ENCODE measurements at places on chromosomes 16 and 17.

DNA sequence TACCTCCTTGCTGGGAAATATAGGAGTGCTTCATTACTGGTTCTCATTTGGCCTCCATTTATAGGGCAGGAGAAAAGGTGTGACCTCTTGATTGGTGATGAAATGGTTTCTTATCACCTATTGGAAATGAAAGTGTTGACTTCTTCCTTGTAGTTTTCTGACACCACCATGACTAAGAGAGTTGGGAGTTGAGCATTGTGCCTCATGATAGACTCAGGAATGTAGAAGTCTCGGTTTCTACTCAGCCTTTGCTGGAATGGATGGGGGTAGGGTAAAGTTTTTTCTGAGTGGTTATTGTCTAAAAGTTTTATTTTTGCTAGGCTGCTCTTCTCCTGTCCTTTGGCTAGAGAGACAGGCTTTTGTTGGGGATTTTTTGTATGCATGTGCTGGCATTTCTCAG lies 117.4 kb downstream of the PHKB start:
- DNase-seq = no peak

- no peak for DNase-seq
Observed at GRCh38 chr16:2954656-2955381, 9.3 kb upstream of the KREMEN2 start.

DNA sequence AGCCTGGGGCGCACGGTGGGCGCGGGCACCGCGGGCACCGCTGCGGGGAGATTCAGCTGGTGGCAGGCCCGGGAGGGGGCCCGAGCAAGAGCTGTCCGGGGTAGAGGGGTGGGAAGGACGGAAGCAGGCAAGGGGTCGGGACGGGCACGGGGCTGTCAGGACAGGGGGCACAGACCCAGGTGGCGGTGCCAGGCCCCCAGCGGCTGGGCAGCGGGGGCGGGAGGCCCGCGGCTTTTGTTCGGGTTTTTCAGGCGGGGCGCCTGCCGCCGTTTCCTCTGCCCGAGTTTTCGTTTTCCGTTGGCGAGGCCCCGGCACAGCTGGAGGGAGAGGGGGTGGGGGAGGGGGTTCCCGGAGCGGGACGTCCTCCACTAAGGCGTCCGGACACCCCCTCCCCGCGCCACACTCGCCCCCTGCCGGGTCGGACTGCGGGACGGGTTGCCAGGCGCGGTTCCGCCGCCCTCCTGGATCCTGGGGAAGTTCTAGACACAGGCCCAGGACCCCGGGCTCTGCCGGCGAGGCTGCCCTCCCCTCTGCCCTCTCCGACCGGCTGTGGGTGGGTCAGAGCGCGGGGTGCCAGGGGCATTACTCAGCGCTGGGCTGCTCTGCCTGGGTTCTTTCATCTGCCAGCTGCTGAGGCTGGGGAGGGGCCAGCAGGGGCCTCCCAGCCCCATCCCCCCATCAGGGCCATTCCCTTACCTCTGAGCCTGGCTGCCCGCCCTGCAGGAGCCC lies 543 bp downstream of the ARHGAP23 start:
- DNase-seq = peak; percentile 44

GRCh38 chr17:37701496-37701898 lies 43.4 kb downstream of the HNF1B start:
- no peak for DNase-seq

DNA sequence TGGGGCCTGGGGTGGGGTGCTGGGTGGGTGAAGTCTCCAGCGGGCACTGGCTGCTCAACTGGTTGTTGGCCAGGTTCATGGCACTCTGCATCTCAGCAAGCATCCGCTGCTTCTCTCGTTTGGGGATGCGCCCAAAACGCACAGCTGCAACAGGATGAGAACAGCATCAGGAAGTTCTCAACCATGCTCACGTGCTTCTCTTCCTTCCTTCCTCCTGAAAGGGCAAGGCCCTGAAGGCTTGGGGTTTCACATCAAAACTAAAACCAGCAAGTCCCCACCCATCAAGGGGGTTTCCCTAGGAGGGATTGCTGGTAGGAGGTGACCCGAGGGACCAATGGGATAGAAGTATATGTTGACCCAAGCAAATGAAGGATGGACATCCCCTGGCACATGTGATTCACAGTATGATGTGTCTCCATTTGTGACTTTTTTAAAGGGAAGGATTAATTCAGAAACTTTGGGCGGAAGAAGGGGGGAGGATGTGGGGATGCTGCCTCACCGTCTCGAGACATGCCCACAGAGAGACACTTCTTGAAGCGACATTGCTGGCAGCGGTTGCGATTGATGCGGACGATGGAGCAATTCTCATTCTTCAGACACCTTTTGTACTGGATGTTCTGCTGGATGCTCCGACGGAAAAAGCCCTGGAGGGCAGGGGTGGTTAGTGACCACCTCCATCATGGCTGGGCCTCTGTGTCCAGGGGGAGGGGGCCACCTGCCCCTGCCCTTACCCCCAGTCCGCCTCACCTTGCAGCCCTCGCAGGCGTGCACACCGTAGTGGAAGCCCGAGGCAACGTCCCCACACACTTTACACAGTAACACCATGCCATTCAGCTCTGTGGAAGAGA lies 4.2 kb downstream of the NR1D1 start:
- no peak for DNase-seq

DNA sequence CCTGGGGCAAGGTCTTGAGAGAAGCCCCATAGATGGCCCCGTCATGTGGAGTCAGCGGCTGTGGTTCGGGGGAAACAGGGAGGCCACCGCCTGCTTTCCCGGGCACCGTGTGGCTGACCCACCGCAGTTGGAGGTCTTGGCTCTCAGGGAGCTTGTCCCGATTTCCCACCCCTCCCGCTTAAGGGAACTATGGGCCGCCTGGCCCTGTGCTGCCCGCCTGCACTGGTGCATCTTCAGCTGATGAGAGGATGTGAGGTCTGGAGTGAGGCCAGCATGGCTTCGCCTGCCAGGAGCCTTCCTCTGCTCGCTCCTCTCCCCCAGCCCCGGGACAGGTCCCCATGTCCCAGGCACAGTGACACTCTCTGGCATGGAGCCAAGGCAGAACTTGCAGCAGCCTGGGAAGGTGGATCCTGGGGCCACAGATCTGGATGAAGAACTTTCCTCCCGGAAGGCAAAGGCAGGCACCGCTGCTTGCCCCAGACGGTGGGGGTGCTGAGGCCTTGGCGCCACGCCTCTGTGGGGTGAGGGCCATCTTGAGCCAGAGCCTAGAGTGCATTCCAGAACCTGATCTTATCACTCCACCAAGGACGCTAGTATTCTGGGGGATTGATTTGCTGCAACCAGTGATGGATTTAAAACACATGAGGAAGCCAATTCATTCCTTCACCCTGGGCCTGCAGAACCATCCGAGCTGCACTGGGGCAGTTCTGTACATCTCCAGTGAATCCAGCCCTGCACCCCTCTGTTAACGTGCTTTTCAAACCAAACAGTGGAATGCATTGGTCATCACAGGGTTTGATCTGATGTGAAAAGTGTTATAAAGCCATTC lies 178.6 kb upstream of the TNRC6C start:
- peak; percentile 2 for DNase-seq

GRCh38 chr17:65824901-65825300 lies 263.5 kb upstream of the AXIN2 start:
- DNase-seq = no peak

- no peak for DNase-seq
Observed at GRCh38 chr17:8068736-8069586, 18.6 kb downstream of the ALOX12B start.

DNA sequence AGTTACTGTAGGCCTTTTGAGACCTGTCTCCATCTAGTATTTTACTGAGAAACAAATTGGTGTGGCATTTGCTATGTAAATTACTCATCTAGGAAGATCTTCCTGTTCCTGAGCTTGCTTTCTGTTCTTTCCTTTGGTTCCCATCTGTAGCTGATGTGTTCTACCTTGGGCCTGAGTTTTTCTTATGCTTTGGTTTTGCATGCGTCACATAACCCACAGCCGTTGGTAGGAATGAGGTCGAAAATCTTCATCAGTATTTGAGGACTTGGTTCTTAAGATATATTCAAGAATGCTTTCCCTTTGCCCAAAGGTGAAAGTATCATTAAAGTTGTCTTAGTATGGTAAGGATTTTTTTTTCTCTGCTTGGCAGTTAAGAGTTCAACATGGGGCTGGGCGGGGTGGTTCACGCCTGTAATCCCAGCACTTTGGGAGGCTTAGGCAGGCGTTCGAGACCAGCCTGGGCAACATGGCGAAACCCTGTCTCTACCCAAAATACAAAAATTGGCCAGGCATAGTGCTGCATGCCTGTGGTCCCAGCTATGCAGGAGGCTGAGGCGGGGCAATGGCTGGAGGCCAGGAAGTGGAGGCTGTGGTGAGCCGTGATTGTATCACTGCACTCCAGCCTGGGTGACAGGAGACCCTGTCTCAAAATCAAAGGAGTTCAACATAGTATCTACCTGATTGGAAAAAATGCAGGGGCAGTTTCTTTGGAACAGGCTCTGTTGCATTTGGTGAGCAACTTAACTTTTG lies 28.8 kb downstream of the IST1 start:
- peak; percentile 48 for DNase-seq

GRCh38 chr16:78252757-78253156 lies 153.3 kb downstream of the WWOX start:
- DNase-seq = no peak

DNA sequence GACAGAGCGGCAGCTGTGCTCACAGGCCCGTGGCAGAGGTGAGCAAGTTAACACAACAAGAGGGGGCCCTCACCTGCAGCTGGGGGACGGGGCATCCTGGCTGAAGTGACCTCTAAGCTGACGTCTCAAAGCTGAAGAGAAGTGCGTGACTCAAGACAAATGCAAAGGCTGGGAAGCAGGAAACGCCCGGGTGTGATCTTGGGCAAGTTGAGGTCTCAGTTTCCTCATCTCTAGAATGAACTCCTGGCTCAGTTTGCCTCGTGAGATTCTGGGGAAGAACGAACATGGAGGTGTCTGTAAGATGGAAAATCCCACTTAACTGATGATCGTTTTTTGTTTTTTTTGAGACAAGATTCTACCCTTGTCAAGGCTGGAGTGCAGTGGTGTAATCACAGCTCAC lies 40.1 kb upstream of the C1QL1 start:
- no peak for DNase-seq

DNA sequence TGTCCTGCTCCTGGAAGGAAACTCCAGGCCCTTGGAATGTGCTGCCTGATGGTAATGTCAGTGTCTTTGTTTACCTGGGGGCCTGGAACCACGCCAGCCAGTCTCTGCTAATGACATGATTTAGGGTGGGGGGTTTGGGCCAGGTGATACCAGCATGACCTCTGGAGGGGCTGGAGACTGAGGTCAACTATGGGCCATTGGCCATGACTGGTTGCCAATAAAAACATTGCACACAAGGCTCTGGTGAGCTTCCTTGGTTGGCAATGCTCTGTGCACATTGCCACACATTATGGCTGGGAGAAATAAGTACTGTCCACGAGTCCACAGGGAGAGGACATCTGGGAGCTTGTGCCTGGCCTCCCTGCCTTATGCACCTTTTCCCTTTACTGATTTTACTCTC lies 52.5 kb downstream of the LITAF start:
- DNase-seq = no peak

GRCh38 chr17:6241996-6242395 lies 171.8 kb downstream of the WSCD1 start:
- no peak for DNase-seq

DNA sequence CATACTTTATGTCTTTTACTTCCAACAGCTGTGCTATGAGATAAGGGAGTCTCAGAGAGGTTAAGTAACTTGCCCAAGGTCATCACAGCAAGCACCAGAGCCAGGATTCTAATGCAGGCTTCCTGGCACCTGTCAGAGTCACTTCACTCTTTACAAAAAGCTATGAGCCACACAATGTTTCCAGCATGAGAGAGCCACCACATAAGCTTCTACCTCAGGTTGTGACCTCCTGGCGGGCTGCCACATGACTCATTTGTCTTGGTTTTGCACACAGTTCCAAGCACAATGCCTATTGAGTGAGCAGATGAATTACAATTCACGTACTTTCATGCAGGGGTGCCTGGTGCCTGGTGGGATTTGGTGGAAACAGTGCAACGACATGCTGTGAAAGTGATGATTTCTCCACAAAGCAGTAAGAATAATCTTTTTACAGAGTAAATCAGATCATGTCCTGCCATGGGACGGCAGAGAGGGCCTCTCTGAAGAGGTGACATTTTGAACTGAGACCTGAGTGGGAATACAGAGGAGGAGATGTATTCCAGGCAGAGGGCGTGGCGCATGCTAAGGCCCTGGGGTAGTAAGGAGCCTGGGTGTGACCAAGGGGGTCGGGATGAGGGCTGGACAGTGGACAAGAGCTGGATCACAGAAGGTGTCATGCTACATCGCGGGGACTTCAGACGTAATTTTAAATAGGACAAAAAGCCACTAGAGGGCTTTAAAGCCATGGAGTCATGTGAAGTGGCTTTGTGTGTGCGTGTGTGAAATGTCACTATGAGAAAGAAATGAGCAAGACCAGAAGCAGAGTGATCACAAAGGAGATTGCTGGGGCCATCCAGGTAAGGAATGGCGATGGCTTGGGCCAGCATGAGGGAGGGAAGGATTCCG lies 53.4 kb downstream of the CACNG3 start:
- peak; percentile 10 for DNase-seq

DNA sequence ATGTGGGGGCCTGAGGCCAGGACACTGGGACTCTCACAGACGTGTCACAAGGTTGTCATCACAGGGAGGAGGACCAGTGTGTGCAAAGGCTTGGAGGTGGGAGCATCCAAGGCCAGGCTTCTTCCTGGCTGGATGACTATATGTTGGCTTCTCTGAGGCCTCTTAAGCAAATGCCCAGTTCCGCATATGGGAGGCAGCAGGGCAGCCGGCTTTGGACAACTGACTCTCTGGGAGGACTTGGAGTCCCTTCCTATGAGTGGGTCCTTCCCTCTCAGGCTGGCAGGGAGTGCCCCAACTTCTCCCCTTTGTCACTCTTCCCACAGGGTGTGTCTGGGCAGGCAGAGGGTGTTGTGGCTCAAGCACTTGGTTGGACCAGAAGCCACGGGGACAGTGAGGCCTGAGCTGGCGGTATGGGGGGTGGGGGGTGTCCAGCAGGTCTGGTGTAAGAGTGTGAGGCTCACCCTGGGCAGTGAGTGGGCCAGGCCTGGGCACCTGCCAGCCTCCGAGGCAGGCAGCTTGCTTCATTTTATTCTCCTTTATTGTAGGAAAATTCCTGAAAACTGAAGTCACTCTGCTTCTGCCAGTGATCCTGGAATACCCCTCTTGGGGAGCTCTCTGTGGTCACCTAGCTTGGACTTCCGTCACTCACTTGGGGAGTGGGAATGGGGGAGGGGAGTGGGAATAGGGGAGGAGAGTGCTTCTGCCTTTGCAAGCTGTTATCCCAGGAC lies 14.9 kb downstream of the ADGRG1 start:
- peak; percentile 59 for DNase-seq

All from astrocyte of the spinal cord (primary cell).